Cortex of kidney (tissue), 1 donor: ENCODE measurements at places on chromosomes 5 and 9.

DNA sequence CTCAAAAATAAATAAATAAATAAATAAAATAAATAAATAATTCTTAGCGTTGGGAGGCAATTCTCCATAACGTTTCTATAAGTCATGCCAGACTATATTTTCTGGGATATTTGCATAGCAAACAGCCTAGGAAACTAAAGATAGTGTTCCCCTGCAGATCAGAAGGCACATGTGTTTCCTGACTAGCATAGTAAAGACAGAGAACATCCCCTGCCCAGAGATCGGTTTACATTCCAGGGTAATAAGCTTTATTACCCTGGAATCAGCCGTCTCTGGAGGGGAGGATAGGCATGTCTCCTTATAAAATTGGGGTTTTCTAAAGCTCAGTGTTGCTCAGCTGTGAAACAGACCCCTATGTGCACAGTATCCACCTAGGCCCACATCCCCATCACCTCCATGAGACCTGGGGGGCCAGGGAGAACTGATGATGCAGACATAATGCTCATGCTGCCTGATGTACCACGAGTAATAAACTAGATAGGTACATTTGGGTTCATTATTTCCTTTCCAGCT, 36.9 kb upstream of the IFNK start:
- DNase-seq = no peak

GRCh38 chr5:32833127-32833526, 122.0 kb downstream of the NPR3 start:
- DNase-seq = no peak

DNA sequence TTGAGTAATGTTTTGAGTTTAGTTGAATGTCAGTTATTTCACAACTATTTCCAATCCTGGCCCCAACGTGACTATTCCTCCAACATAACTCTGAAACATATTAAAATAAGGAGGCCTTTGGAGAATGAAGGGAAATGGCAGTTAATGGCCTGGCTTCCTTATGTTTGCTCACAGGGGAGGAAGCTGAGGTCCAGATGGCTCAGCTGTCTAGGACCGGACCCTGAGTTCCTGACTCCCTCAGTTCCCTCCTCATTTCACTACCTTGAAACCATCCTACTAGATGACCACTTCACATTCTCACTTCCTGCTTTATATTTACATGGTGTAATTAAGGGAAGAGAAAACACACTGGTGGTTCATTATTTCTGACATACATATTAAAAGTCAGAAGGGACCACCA, 6.6 kb downstream of the OTULINL start:
- DNase-seq = no peak

DNA sequence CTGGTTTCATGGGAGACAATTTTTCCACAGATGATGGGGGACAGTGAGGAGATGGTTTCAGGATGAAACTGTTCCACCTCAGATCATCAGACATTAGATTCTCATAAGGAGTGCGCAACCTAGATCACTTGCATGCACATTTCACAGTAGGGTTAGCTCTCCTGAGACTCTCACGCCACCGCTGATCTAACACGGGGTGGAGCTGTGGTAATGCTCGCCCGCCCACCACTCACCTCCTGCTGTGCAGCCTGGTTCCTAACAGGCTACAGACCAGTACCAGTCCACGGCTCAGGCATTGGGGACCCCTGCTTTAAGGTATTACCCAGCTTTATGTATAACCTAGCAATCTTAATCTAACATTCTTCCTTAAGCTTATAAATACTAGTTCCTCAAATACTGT, 35.6 kb downstream of the TTC39B start:
- no peak for DNase-seq
